Fibroblast of skin of left biceps (primary cell): ENCODE measurements at places on chromosomes 4 and X.

DNA sequence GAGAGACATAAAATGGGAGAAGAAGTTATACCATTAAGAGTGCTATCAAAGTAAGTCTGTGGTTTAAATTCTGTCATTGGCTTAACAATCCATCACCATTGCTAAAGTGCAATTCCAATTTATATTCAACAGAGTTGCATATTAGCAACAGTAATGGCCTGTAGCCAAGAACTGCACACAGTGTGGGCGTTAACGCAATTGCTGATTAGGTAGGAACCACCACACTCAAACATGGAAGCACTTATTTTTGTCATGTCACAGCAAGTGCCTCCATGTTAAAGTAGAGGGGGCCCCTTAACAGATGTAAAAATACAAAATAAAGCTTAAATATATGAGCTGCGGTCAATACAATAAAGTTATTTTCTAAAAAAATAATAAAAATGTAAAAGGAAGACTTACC, 10.8 kb downstream of the LARP7 start:
- no peak for DNase-seq

GRCh38 chr4:88027611-88028608, 20.5 kb downstream of the PKD2 start:
- DNase-seq: peak; percentile 69

DNA sequence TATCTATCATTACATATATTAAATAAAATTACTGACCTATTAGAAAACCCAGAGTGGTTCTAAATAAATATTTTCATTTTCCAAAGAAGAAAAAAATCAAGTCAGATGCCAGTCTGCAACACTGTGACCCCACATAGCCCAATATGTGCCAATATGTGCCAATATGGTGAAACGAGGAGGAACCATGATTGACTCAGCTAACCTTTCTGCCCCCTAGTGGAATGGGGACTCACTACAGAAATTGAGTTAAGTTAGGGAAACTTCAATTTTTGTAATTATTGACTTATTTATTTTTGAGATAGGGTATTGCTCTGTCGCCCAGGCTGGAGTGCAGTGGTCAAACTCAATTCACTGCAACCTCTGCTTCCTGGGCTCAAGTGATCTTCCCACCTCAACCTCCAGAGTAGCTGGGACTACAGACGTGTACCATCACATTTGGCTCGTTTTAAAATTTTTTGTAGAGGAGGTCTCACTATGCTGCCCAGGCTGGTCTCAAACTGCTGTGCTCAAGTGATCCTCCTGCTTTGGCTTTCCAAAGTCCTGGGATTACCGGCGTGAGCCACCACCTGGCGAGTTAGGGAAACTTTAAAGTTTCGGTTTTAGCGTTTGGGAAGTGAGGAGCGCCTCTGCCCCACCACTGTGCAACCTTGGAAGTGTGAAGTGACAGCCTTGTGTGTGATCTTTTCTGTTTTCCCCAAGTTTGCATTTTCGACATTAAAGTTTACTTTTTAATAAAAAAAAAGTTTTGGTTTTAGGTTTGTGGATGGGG, 116.8 kb upstream of the SHISA3 start:
- DNase-seq: no peak

- DNase-seq: no peak
These were observed 68.4 kb downstream of the AR start for GRCh38 chrX:67612231-67612630.

DNA sequence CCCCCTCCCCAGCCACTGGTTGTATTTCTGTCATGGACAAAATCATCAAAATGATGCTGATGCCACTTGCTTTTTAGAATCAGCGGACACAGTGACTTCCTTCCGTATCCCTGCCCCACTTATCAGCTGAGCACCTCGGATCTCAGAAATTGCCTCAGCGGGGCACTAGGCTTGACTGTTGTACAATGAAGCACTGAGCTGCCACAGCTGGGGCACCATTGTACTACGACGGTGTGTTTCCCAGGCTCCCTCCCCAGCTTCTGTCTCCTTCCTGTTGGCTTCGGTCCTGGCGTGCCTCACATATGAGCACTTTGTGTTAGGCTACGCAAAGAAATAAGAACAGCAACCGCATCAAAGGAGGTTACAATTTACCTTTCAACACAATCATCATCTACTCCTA, 82.4 kb downstream of the F11 start:
- DNase-seq: no peak

- DNase-seq: no peak
These were observed 54.4 kb upstream of the NAP1L5 start for GRCh38 chr4:88752076-88752463.

- no peak for DNase-seq
These were observed 162.5 kb upstream of the MED14 start for GRCh38 chrX:40897718-40898270.

DNA sequence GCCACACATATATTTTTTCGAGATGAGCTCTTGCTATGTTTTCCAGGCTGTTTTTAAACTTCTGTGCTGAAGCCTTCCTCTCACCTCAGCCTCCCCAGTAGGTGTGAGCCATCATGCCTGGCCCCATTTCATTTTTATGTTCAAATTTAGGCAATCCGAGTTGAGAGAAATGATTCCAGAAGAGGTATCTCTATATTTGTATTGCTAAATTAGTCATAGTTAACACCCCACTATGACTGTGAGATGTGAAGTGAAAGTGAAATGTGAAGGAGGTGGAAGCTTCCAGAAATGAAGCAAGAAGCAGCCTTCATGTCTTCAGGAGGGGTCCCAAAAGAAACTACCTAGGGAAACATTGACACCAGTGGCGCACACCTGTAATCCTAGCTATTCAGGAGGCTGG, 17.7 kb downstream of the APELA start:
- no peak for DNase-seq
